ENCODE measurements at places on chromosomes 5 and 9.

GRCh38 chr9:1051584-1052275 is 1.6 kb downstream of the DMRT2 start:
- no peak for DNase-seq

DNA sequence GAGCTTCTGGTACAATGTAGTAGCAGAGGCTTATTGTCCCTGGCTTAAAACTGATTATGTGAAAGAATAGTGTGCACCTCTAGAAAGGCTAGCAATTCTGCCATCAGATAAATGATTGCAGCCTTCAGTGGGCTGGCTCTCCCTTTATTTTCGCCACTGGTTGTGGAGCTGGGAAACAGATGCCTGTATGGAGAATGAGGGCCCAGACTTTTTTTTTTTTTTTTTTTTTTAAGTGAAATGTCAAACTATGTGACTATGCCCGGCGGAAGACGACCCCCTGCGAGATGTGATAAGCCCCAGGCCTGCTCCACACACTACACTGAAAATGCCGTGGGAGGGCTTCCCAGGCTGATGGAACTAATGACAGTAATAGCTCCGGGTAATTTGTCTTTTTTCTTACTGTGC is 28.7 kb downstream of the ISL1 start:
- DNase-seq, result no peak

DNA sequence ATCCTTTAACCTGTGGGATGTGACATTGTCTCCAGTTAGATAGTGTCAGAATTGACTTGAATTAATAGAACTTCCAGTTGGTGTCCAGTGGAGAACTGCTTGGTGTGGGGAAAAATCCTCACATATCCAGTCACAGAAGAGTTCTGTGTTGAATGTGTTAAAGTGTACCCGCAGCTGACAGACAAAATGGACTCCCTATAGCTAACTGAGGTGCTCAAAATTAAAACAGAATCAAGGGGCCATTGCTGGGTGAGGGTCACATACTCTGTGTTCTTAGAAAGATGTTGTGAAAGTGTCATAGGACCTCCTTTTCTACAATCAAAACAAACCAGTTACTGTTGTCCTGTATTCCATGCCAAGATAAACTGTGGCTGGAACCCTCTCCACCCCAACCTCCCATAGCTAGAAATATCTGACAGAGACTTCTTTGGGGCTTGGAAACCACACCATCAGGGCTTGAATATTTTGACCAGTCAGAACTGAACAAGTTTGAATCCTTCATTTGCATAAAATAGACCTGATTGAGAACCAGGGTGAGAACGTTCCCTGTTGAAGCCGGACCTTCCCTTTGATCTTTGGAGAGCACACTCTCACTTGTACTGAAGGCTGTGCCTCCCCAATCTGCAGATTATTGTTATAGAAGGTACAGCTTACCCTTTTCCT is 164.0 kb upstream of the ZNF608 start:
- DNase-seq, result no peak

- DNase-seq, result no peak
These were observed 146.9 kb upstream of the DMAC1 start for GRCh38 chr9:7946458-7946857.

DNA sequence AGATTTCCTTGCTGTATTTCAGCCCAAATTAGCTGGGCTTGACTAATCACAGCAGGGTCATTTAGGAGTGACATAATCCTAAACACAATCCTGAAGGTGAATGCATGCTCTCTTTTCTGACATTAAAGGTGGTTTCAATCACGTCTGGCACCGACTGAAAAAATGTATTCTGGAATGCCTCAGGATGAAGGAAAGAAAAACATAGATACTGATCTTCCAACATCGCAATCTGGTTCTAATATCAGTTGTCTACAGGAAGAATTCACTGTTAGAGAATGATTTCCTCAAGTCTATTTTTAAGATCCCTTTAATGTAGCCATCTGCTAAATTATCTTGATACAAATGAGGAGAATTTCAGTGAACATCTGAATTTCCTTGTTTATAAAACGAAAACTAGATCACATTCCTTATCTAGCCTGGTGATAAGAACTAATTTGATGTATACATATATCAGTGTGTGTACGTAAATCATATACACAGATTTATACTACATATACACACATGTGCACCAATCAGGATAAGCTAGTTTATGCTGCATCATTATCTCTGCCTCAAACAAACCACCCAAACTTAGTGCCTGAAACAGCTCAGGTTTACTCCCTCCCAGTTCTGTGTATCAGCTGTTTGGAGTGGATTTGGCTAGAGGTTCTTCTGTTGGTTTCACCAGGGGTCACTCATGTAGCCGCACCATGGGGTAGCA is 31.3 kb upstream of the TAS2R1 start:
- no peak for DNase-seq

GRCh38 chr5:81177061-81177460 is 56.1 kb upstream of the CKMT2 start:
- DNase-seq, result no peak

DNA sequence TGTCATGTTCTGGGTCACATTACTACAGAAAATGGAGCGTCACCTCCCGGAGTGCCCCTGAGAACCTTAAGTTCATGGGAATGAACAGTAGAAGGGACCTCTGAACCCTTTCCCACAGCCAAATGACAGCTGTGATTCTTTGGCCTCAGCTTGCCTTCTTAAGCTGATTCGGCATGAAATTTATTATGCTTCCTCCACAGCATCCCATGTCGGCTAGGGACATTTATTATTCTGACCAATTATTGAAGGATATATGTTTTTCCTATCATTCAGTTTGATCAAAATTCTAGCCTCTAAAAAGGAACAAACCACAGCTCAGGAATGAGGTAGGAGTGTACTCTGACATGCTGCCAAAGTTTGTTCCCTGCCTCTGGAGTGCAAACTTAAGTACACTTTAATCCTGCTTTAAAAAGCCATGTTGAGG is 440.6 kb downstream of the CETN3 start:
- no peak for DNase-seq

- no peak for DNase-seq
These were observed 35.0 kb upstream of the PCSK5 start for GRCh38 chr9:75855509-75855908.

DNA sequence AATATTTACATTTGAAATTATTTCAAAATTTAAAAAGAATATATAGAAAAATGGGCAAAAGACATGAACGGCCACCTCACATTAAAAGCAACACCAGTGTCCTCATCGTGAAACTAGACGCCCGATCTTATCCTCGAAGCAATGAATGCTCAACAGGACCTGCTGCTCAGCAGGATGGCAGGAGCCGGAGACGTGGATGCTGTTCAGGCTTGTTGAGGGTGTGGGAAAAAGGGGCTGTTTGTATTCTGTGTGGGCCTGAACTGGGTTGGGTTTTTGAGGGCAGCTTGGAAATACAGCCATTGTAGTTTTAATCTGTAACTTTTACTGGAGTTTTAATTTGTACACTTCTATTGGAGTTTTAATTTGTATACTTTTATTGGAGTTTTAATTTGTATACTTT is 20.3 kb downstream of the EXOC3 start:
- DNase-seq, result no peak

- DNase-seq, result no peak
These were observed 18.8 kb downstream of the SLC1A1 start for GRCh38 chr9:4508907-4509589.

DNA sequence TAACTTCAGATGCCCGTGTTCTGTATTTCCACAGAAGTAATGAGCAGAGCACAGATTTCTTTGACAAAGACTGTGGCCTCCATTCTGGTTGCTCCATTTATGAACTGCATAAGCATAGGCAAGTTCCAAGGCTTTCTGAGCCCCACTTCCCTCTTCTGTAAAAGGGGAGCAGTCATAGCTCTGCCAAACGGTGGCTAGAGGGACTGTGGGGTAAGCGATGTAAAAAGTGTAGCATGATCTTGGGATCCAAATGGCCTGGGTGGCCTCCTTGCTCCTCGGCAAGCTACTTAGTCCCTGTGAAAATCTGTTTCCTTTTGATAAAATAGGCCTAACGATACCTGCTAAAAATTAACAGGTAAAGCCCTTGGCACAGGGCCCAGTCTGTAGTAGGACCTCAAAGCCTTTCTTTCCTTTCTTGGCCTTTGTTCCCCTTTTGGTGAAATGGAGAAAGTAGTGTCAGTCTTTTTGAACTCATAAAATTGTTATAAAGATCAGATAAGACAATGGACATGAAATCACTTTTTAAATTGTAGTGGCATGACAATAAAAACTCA is 646.6 kb downstream of the ACTL7B start:
- DNase-seq, result no peak

DNA sequence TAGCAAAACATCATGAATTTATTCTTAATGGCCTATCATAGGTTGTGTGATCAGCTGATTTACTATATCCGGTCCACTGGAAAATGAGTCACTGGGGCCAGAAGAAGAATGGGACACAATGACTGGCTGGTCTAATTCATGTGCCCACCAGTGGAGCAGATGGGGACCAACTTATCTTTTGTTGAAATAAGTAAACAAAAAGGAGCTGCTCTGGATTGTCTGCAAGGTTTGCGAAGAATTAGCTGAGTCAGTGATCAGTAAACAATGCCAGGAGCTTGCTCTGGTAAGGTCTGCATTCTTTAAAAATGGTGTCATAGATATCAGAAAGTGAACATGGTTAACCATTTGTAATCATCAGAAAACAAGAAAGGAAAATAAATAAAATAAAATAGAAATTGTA is 128.0 kb downstream of the RASEF start:
- DNase-seq, result no peak

GRCh38 chr5:75363726-75364495 is 26.9 kb downstream of the HMGCR start:
- no peak for DNase-seq
